ENCODE measurements at places on chromosomes 6 and 20.

- DNase-seq, result no peak
These were observed 64.9 kb downstream of the ME1 start for GRCh38 chr6:83365931-83366330.

DNA sequence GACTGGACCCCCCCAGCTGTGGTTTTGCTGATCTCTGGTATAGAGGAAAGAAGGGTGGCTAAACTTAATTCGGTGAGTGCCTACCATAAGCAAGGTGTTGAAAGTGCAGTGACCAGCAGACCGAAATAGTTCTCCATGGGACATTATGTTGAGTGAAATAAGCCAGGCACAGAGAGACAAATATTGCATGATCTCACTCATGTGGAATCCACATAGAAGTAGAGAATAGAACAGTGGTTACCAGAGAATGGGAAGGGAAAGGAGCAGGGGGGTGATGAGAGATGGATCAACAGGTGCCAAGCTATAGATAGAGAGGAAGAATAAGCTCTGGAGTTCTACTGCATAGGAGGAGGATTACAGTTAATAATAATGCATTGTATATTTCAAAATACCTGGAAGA is 9.7 kb upstream of the GCNT2 start:
- DNase-seq, result no peak

- no peak for DNase-seq
These were observed 464.4 kb upstream of the CHD6 start for GRCh38 chr20:42082611-42083010.

DNA sequence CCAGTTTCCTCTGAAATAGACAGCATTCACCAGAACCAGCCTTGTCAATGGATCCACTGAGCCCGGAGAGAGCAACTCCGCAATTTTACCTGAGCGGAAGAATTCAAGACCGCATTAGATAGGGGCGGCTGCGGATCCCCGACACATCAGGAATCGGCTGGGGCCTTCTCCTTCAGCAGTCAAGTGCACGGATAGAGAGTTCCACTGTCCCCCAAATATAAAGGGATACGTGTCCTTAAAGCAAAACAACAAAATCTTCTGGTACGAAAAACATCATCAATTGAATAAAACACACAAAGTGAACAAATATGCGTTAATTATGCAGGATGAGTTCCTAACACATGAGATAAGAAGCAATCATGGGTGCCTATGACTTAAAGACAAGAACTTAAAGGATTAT is 18.3 kb downstream of the SERPINB6 start:
- no peak for DNase-seq

- DNase-seq, result no peak
These were observed 58.0 kb upstream of the ZNF831 start for GRCh38 chr20:59105581-59105980.

GRCh38 chr20:17568972-17569521 is 828 bp upstream of the DSTN start:
- DNase-seq, result no peak

GRCh38 chr20:62136283-62137091 is 6.7 kb downstream of the PSMA7 start:
- DNase-seq, result peak; percentile 56

DNA sequence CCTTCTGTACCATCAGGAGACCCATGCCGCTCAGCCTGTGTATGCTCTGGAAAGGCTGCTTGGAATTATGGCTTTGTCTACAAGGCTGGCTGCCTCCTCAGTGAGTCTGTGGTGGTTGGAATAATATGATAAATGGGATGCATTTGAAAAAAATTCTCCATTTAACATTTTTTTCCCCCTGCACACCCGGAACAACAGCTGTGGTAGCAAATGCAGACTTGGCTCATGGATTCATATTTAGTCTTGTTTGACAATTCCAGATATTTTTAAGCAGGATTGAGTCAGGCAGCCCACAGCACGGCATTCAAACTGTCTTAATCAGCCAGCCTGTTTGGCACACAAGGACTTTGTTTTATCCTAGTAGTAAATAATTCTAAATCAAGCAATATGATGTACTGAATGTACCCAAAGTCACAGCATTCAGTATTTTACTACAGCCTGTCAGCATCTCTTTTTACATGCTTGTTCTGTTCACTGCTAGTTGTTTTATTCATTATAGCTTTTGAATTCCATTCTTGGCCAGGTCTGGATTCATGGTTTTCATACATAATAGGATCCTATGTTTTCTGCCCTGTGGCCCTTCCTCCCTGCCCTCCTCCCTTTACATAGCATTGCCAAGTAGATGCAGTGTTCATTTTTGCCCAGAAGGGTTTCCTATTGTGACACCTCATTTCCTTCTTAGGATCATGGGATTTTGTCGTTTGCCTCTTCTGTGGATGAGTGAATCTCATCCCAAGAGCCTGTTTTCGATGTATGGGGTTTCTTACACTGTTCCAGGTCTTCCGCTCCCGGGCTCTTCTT is 68.1 kb downstream of the LRRC1 start:
- DNase-seq, result no peak

- no peak for DNase-seq
These were observed 45.8 kb upstream of the NNAT start for GRCh38 chr20:37475252-37475651.

DNA sequence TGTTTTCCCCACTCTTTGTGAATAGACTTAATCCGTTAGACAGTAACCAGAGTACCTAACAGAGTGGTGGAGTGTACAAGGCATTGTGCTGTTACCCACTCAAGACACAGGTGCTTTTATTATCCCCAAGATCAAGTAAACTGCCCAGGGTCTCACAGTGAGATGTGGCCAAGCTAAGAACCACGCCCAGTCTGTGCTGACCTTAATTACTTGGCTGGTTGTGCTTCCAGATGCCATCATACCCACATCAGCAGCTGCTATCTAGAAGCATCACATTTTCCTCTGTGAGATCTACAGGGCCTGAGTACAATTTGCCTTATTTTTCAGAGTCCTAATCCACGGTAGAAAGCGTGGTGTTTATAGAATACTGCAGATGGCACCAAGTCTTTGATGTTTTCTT is 70.3 kb downstream of the GFRA4 start:
- DNase-seq, result no peak

All from stimulated activated CD8-positive, alpha-beta memory T cell treated with anti-CD3 and anti-CD28 coated beads, Interleukin-4, amount 100 ng/mL, for 1 hour (primary cell).